Activated T-cell treated with anti-CD3 and anti-CD28 coated beads, Interleukin-2, amount 50 U/mL, for 4 hours (primary cell): ENCODE measurements at places on chromosomes 1 and 21.

DNA sequence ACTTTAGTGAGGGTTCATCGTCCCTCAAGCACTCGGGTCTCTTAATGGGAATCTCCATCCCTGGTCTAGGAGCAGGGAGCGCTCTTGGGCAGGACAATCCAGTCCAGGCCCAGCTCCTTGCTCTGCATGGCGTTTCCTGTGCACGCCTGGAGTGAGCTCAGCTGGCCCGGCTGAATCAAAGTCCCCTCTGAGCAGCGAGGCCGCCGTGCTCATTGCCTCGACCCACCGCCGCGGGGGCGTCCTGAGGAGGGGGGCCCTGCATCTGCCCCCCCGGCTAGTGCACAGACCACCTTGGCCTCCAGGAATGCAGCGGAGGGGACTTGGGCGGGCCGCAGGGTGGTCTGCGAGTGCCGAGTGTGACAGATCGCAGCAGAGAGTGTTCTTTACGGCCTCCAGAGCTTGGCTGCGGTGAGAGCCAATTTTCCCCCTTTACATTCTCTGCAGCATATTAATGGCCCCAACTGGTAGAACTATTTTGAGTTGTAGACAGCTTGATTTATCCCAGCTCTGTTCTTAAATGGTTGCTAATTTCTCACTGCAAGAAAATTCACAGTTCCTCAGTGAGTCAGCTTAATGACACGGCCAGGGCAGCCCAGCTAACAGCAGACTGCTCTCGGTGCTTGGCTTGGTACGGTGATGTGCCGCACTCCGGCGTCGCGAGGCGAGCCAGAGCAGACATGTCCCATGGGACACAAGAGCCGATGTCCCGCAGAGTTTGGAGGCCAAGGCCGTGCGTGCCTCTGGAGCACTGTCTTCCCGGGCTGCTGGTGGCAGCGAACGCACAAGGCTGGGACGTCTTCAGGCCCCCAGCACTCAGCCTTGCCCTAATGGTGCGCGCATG lies 39.8 kb downstream of the SNAP47 start:
- DNase-seq: no peak

DNA sequence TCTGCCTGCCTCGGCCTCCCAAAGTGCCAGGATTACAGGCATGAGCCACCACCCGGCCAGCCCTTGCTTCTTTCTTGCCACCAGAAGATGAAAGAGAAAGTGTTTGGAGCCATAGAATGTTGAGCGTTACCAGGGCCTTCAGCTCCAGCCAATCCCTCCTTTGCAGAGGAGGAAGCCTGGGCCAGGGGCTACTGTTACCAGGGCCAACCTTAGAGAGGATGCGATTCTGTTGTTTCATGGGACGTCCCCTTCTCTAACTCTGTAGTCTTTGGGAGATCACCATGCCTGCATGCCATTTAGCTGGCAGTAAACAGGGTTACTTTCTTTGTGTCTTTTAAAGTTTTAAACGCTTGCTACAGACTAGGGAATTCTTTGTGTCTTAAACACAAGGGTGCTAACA lies 45.8 kb downstream of the CLDN14 start:
- no peak for DNase-seq

DNA sequence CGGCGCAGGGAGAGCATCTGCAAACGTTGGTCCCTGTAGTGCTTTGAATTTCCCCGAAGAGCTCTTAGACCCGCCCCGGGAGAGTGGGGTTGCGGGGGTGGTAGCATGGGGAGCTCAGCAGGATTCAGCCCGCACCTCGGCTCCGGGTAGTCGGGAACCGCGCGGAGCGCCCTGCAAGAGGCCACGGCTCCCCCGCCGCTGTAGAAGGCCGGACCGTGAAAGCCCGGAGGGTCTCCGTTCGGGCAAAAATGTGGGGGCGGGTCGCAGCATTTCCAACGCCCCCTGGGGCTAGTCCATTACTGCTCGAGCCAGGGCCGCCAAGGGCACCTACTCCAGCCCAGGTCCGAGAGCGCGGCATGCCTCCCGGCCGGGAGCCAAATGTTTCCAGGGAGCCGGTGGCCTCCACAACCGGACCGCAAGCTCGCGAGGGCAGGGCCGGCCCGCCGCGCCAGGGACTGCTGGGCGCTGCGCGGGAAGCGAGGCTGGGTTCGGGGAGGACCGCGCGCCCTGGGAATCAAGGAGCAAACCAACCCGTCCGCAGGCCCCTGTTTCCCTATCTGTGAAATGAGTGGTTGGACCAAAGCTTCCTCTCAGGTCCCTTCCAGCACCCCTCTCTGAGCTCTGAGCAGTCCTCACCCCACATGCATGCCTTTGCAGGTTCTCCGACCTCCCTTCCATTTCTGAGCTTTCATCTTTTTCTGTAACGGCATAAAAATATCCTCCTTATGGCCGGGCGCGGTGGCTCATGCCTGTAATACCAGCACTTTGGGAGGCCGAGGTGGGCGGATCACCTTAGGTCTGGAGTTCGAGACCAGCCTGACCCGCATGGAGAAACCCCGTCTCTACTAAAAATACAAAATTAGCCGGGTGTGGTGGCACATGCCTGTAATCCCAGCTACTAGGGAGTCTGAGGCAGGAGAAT lies 775 bp upstream of the TMEM63A start:
- DNase-seq: peak; percentile 37

DNA sequence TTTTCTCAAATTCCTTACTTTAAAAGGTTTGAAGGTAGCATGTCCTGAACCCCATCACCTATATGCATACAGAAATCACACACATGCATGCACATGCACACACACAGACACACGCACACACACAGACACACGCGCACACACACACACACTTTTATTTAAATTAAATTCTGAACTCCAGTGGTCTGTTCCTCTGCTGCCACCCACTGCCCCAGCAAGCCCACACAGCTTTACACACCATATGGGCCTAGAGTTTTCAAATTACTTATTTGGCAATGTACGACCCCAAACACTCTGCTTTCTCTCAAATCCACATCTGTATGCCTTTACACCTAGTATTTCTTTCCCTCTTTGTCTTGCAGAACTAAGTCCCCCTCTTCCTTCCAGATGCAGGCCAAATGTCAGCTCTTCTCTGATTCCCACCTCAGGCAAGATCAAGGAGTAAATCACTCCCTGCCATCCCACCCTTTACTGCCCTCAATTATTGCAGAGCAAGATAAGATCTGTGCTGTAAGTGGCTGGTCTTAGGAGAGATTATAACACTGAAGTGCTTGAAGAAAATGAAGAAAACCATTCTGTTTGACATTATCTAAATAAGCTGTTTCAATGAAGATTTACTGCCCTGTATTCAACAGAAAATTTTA lies 429.9 kb upstream of the CXADR start:
- DNase-seq: no peak

- no peak for DNase-seq
Observed at GRCh38 chr1:22576150-22576544, 12.9 kb downstream of the EPHA8 start.

DNA sequence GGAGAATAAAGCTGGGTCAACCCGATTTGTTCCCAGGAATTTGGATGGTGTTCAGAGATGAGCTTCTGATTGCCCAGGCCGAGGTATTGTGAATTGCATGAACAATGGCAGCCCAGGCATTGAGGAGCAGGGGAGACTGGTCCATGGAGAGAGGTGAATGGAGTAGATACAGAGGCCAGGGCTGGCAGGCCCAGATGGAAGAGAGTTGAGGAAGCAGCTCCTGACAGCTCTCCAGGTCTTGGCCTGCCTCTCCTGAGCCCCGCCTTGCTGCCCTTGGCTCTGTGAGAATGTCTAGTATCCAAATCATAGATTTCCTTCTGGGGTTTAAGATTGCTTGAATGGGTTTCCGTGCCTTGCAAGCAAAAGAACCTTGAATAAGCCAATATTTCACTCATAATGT lies 11.5 kb downstream of the ABCA4 start:
- no peak for DNase-seq

DNA sequence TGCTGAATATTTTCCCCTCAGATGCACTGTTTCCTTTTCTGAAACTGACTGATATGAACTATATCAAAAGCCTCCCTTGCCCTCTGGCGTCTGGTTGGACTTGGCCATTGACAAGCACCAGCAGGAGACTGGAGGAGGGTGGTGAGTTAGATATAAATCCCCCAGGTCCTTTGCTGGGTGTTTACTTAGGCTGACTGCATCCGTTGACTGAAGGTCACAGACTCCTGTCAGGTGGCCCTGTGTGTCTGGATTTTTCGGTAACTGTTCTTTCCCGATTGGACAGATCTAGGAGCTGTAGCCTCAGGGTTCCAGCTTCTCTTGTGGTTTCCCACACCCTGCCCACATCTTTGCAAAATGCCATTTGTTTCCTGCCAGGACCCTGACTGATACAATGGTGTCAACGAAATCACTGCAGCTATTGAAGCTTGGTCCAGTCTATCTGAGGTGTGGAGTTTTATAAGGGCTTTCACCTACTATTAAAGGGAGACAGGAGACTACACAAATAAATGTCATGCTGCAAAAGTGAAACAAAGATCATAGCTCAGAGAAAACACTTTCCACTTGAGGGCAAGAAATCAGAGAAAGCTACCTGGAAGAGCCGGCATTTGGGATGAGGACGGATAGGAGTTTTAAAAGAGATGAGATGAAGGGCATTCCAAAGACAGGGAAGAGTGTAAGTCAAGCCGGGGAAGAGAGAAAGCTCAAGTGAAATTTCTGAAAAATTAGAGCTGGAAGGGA lies 1.5 kb upstream of the MAGI3 start:
- no peak for DNase-seq

DNA sequence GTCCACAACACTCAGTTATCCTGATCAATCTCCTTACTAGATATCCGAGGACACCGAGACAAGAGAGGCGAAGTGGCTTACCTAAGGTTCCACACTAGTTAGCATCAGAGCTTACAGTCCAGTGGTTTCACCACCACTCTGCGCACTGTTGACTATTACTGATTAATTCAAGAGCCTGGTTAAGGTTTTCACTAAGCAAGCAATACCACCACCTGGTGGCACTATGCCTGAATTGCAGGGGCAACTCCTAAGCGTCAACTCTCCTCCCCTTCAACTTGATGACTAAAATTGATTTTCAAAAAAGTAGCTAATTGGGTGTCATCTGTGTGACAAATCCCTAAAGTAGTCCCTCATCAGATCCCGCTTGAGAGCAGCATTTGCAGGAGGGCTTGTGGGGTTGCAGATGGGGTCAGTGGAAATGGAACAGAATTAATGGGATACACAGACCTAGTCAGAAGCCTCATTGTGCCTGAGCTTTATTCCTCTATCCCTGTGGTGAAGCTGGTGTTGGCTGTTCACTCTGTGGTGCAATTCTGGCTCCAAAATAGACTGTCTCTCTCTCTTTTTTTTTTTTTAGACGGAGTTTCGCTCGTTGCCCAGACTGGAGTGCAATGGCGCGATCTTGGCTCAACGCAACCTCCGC lies 9.1 kb downstream of the TTC22 start:
- peak; percentile 23 for DNase-seq

- DNase-seq: no peak
Observed at GRCh38 chr1:3551711-3552110, 59.6 kb downstream of the MEGF6 start.
